ENCODE measurements at places on chromosomes 6 and 20.

DNA sequence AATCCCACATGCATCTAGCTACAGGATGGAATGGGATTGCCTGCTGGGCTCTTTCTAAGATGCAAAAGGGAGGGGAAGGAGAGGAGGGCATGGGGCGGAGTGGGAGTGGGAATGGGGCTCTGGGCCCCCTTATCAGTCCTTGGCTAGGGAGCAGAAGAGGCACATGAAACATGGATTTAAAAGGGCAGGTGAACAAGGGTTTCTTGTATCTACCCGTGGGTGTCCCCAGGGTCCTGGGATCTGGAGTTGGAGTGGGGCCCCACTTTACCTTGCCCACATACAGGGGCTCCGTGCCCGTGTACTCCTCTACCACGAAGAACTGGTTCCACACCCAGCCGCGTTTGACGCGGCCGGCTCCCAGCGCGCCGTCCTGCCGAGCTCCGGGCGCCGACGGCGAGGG is 57.5 kb downstream of the CDH22 start:
- DNase-seq: no peak

- no peak for DNase-seq
Observed at GRCh38 chr6:2026133-2026532, 219.3 kb downstream of the GMDS start.

DNA sequence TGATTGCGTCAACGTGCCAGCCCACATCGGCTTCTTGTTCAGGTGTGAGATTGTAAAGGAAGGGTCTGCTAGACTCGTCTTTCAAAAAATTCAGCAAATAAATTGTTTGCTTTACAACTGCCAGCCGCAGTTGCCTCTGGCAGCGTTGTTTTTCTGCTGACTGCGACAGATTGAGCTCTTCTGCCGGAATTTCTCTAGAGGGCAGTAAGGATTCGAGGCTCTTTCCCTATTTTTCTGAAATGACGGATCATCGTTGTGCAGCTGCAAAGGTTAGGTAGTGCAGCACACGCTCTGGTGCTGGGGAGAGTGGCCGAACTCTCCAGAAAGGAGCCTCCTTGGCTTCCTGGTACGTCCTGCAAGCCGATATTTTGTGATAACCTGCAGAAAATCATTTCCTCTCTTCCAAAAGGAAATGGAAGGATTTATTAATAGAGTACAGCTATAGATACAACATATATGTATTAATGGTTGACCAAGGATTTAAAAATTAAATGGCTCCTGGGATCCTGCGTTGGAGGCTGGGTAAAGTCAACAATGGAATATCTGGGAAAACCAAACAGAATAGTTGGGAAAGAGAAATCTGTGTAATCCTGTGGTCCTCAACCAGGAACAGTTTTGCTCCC is 121.9 kb upstream of the ZFP64 start:
- DNase-seq: peak; percentile 61

DNA sequence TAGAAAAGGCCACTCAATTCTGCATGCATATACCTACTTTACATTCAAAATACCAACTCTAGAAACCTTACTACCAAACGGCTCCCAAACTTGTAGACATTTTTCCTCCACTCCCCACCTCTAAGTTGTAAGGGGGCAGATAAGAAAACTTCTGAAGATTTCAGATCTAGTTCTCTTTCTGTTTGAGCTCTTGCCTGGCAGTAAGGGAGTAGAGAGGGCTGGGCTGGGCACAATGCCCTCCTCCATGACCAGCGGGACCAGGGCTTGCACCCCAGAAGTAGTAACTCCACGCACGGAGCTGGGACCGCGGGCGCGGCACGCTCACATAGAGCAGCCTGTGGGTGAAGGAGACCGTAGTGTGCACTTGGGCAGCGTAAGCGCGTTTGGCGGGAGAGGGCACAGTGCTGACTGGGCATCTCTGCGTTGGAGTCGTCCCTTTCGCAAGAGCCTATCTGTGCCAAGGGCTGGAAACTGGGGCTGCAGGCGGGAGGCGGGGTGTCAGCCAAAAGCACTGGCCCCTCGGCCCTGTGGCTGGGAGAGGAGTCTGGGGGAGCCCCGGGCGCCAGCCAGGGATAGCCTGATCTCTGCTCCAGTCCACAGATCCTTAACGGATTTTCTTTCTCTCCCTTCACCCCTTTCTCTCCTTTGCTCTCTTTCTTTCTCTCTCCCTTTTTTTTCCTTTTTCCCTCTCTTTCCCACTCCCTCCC is 32.4 kb downstream of the PHACTR1 start:
- DNase-seq: no peak

DNA sequence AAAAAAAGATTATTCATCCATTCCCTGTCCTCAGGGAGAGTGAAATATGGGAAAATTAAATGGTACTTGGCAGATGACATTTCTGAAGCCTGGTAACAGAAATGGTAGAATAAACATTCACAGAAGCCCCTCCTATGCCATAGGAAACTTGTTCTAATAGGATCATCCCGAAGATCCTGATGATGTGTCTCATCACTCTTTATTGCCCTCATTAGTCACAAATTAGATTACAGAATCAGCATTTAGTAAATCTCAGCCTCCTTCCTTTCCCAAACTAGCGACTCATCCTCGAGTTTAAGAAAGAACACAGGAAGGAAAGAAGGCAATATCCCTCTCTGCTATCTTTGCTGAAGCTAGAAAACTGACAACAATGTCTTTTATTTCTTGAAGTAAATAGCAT is 154.4 kb downstream of the TMEM200A start:
- DNase-seq: peak; percentile 48

DNA sequence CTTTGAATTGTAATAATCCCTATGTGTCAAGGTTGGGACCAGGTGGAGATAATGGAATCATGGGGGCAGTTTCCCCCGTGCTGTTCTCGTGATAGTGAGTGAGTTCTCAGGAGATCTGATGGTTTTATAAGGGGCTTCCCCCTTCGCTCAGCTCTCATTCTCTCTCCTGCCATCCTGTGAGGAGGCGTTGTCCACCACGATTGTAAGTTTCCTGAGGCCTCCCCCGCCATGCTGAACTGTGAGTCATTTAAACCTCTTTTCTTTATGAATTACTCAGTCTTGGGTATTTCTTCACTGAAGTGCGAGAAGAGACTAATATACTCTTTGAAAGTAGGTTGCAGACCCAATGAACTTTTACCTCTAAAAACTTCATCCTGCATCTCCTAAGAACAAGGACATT is 39.2 kb upstream of the KCNG1 start:
- DNase-seq: no peak

DNA sequence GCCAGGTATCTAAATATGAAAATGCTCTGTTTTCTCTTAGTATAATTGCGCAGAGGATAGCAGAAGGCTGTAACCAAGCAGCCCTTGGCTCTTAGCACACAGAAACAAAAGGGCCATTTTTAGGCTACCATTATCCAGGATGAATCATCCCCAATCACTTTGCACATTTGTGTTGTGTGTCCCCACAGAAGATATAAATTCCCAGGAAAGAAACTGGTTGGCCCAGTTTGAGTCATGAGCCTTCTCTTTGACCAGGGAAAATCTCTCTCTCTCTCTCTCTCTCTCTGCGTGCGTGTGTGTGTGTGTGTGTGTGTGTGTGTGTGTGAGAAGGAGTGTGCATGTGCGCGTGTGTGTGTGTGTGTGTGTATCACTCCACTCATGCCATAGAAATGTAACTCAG is 178.5 kb downstream of the FRK start:
- no peak for DNase-seq

DNA sequence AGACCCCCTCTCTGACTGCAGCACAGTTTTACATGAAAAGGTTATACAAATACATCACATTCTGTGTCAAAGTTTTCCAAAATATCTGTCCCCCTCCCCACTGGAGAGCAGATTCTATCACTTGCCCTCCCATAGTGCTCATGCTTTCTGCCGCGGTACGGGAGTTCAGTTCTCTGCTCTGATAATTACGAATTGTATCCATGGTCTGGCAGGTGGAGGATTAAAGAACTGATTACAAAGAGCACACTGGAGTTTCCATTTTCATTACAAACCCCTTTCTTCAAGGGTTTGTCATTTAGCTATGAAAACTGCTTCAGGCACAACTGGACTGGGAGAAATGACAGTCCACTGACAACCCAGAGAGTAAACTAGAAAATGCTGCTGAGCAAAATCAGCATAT is 166.0 kb downstream of the PDSS2 start:
- DNase-seq: no peak

- DNase-seq: no peak
Observed at GRCh38 chr6:134005800-134006199, 46.6 kb downstream of the SLC2A12 start.

DNA sequence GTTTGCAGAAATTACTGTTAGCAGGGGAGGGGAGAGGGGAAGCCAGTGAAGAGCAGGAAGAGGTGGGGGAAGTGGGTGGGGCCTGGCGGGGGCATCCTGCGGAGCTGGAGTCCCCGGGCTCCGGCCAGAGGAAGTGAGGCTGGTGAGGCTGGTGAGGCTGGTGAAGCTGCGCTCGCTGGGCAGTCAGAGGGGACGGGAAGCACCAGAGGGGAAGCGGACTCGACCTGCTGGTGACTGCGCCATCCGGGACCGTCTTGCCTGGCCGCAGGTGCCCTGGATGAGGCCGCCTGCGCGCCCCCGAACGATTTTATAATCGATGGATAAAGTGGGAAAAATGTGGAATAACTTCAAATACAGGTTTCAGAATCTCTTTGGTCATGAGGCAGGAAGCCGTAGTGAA is 635.3 kb upstream of the MARCKS start:
- no peak for DNase-seq

DNA sequence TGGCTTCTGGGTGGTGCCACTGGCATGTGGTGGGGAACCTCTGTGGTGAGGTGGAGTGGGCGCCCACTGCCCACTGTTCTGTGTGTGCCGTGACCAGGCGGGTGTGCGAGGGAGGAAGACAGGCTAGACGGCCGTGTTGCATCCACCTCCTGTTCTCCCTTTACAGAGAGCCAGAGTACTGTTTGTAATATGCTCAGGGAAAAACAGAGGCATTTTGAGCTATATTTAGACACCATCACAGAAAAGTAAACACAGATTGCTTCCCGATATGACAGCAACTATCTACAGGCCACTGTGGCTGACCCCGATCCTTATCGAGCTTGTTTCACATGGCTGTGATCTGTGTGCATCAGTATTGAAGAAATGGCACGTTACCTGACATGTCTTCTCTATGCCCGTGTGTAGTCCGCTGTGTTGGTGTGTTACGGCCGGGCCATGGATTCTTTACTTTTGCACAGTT is 45.6 kb downstream of the ARID1B start:
- DNase-seq: no peak

DNA sequence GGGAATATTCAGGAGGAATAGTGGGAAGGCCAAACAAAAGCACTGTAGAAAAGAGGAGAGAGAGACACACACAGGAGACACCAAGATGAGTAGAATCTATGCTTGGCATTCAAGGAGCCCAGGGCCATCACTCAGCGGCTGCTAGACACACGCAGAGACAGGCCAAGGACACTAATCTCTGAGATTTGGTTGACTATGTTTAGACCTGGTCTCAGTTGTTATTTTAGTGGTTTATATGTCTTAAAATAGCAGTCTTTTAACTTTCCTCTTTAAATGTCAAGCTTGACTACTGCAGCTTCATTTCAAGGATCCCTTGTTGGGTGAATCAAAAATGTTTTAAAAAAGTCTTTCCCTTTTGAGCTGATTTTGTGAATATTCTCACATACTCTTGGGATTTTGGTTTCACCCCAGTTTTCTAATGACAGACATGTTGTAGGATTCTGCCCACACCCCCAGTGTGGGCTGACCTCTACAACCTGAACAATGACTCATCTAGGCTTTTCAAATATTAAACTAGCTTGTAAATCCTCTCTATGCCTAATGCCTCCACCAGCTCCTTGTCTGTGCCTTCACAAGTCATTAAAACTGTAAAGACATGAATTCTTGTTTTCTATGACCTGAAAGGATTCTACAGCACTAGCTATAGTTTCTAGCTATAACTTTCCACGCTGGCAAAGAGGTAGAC is 142.7 kb upstream of the EXOC2 start:
- DNase-seq: no peak

- DNase-seq: no peak
Observed at GRCh38 chr20:48800177-48800576, 27.6 kb downstream of the PREX1 start.

DNA sequence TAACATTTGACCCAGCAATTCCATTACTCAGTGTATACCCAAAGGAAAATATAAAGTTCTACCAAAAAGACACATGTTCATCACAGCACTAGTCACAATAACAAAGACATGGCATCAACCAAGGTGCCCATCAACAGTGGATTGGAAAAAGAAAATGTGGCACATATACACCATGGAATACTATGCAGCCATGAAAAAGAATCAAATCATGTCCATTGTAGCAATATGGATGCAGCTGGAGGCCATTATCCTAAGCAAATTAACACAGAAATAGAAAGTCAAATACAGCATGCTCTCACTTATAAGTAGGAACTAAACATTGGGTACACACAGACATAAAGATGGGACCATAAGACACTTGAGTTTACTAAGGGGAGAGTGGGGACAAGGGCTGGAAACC is 441.9 kb upstream of the ID4 start:
- DNase-seq: no peak

GRCh38 chr20:63129376-63129965 is 86.5 kb downstream of the YTHDF1 start:
- no peak for DNase-seq

DNA sequence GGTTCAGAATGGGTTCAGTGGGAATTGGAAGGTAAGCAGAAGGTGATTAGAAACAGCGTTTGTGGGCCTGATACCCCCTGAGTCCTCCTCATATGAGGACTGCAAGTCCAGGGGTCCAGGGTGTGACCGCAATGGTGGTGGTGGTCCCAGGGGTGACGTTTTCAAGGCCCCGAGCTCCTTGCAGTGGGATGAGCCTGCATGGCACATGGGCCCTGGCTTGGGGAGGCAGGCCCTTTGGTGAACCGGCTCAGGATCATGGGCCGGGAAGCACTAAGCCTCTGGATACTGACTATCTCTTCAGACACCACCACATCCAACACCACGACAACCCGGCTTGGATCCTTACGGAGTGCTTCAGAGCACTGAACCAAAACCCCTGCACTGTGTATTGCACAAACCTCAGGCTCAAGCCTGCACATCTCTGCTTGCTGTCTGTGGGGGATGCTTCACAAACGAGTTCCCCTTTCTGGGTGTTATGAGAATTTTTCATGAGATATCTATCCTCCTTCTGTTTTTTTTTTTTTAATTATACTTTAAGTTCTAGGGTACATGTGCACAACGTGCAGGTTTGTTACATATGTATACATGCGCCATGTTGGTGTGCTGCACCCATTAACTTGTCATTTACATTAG is 67.9 kb downstream of the STK35 start:
- DNase-seq: no peak

GRCh38 chr6:152298848-152299735 is 338.1 kb downstream of the SYNE1 start:
- DNase-seq: no peak

DNA sequence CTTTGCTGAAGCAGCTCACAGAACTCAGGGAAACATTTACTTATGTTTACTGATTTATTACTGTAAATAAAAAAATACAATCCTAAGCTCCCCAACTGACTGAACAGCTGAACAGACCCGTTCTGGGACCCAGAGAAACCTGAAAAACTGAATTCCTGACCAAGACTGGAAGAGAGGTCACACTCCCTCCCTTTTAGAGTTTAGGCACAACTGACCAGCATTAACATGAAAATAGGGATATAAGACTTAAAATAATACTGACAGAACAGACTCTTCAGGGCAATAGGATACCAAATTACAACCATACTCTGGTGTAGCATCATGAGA is 11.7 kb upstream of the RPS10 start:
- no peak for DNase-seq
